ENCODE measurements at places on chromosomes 6 and 20.

GRCh38 chr20:37837924-37838323 is 65.0 kb upstream of the VSTM2L start:
- no peak for DNase-seq

- DNase-seq: no peak
Observed at GRCh38 chr6:11083491-11083890, 10.1 kb upstream of the SMIM13 start.

GRCh38 chr6:37684801-37685200 is 12.9 kb downstream of the MDGA1 start:
- DNase-seq: no peak

GRCh38 chr20:48702455-48702913 is 125.3 kb downstream of the PREX1 start:
- no peak for DNase-seq

DNA sequence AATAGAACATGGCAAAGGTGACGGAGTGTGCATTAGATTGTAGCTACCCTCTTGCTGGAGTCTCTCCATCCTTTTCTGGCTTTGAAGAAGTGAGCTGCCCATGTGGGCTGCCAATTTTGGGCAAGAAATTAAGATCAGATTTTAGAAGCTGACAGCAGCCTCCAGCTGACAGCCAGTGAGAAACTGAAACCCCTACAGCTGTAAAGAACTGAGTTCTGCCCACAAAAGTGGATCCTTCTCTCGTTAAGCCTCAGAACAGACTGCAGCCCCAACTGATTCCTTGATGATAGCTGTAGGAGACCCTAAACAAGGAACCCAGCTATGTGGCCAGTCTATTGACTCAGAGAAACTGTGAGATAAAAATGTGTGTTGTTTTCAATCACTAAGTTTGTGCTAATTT is 134.1 kb downstream of the CD109 start:
- DNase-seq: no peak

- DNase-seq: no peak
Observed at GRCh38 chr6:14502551-14502950, 385.0 kb downstream of the CD83 start.

GRCh38 chr20:53767206-53767930 is 173.7 kb upstream of the ZNF217 start:
- DNase-seq: no peak

DNA sequence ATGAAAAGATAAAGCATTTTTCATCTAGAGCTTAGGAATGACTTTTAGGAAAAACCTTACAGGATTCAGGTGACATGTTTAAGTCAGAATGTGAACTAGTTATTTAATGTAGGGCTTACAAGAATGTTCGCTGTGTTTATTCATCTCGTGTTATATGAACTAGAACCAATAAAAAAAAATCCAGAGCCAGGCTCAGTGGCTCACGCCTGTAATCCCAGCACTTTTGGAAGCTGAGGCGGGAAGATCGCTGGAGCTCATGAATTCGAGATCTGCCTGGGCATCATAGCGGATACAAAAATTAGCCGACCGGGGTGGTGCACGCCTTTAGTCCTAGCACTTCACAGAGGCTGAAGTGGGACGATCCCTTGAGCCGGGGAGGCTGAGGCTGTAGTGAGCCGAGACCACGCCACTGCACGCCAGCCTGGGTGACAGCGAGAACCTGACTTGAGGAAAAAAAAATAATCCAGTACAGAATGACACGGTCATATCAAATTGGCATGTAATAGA is 46.3 kb downstream of the OR2B2 start:
- no peak for DNase-seq

- no peak for DNase-seq
Observed at GRCh38 chr6:158389193-158389919, 77.1 kb downstream of the TULP4 start.

DNA sequence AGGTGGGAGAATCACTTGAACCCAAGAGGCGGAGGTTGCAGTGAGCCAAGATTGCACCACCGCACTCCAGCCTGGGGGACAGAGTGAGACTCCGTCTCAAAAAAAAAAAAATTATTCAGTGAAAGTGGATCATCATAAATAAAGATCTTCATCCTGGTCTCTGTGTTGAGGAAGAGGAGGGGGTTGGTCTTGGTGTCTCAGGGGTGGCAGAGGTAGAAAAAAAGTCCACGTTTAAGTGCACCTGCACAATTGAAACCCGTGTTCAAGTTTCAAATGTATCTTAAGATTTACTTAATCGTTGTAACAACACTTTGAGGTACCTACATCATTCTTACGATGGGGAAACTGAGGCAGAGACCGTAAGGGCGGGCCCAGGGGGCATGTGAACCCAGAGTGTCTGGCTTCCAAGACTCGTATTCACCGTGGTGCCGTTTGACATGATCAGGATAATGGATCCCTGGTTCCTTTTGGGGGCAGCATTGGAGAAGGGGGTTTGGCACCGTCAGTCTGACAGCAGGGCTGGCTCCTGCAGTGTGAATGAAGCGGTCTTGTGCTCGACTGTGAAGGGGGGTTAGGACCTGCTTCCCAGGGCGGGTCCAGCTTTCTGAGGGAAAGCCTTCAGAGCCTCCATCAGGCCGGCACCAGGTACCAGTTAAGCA is 32.9 kb upstream of the ID1 start:
- no peak for DNase-seq

DNA sequence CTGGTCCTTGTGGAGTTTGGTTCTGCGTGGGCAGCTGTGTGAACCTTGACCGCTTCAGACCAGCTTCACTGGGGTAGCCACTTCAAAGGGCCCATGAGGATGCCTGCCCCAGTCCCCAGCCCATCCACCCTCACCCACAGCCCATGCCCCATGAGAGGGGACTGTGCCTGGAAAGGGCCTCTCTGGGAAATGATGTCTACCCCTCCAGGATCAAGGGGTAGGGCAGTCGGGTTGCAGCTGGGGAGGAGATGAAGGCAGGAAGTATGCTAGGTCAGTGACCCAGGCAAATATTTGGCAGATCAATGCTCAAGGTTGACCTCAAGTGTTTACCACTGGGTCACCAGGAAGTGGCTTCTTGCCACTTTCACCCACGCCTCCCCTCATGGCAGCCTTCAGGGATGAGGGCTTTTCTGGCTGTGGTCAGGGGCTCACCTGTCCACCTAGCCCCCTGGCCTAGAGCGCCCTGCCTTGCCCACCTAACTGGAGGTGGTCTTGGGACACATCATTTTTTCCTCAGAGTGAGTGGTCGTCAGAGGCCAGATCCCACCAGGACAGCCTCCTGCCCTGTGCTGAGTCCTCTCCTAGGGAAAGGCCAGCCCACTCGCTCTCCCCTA is 109.5 kb downstream of the SNX5 start:
- no peak for DNase-seq

DNA sequence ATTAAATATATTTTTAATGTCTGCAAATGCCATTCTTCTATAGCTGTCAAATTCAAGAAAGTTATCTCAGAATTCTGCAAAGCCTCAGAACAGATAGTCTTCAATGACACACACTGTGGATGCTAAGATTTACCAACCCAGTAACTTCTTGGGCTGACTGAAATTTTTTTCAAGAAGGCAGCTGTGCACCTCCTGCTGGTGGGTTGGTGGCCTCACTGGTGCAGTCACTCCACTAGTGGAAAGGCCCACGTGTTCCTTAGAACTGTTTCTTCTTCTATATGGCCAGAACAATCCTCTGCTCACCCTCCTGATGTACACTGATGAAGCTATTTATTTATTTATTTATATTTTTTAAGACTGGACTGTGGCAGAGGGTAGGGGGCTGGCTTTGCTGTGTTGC is 28.1 kb upstream of the MTCL3 start:
- no peak for DNase-seq

GRCh38 chr20:21020659-21021471 is 85.3 kb downstream of the LINC00237 start:
- DNase-seq: no peak

Measured in left forelimb (tissue), 1 donor.